ENCODE measurements at places on chromosomes 16 and 17. TPM values are rescaled to one million over a fixed set of nuclear protein-coding genes. Genes with fewer than 3 reads are reported as not detected.

DNA sequence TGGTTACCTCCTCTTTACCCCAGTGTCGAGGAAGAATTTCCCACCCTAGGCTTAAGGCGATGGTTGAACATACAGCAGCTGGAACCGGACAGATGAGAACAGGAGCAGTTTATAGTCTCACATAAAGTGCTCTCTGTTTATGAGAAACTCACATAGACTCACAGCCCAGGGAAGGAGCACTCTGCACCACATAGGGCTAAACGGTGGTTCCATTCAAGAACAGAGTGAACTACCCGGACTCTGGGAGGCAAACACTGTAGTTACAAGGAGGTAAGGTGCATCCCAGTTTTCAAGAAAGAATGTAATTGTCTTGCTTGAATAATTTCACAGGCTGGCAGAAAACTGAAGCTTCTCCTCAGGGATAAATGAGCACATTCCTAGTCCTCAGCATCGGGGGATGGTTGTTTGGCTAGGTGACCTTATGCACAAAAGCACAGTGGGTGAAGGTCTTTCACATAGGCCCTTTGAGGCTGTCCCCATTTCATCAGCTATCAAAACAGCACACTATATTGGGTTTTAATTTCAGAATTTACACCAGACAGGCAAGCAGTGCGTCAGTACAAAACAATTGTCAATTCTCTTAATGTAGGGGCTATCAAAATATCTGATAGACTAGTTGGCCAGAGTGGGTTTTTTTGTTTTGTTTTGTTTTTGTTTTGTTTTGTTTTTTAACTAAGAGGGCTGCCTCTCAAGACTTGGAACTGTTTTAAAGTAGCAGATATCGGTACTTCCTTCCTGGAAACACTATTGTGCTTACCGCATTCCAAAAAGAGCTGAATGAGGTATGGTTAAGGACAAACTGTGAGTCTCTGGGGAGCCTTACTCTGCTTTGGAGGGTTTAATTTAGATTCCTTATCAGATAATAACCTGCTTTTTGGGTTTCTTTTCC, 918.1 kb upstream of the CDH8 start:
- no peak for DNase-seq

DNA sequence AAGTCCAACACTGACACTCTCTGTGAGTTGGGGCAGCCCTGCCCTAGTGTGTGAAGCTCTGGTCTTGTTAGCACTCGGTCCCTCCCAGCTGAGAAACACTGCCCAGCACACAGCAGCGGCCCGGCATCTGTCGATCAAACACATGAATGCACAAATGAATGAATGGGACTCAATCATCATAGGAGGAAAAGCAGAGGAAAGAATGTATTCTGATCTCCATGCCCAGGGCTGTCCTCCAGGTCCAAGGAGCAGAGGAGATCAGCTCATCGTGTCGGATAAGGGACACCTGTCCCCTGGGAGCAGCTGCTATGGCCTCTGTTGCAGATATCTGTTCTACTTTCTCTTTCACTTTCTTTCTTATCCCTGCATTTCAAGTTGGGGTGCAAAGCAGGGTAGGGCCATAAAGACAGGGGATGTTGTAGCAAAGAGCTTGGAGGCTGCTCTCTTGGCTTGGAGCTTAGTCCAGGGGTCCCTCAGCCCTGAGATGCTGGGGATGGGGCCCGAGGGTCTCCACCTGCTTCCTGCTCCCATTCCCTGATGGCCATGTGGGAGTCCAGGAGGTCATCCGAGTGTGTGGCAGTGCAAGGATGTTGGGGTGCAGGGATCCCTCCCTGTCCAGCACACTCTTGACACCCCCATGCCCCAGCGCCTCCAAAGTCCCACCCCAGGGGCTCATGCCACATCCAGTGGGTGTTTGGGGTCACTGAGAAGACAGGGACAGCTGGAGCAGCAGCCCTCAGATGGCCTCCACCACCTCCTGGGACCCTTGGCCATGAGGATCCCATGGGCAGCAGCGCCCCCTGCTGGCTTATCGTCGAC, 88.2 kb downstream of the IRF8 start:
- DNase-seq = peak; percentile 51

DNA sequence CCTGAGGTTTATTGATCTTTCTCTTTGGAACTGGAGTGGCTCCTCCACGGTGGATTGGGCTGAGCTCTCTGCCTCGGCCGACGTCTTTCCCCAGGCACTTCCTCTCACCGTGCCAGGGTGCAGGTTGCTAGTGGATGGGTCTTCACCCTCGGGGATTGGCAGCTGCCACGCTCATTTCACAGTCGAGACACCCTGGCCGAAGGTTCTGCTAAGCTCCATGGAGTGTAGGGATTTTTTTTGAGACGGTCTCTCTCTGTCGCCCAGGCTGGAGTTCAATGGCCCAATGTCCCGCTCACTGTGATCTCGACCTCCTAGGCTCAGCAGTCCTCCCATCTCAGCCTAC, 280.8 kb downstream of the SEC14L1 start:
- no peak for DNase-seq

GRCh38 chr17:75561927-75562603, 25.5 kb upstream of the MYO15B start:
- DNase-seq = no peak

Gene GPR139
- total RNA-seq = not detected

Gene TBC1D3
- not detected for total RNA-seq

Gene RNF43
- 0.54 TPM for total RNA-seq

- DNase-seq = no peak
Observed at GRCh38 chr16:27097800-27098230, 31.1 kb downstream of the C16orf82 start.

Gene MAPK8IP3
- total RNA-seq = 179 TPM

GRCh38 chr16:66483689-66484452, 56.8 kb downstream of the BEAN1 start:
- DNase-seq = peak; percentile 86

Data from hematopoietic multipotent progenitor cell (in vitro differentiated cells).